Cerebellum (tissue), 4 donors: ENCODE measurements at places on chromosomes 2 and 18.
A peak's percentile ranks its signal among the peaks of the same experiment; 100 is the strongest.

DNA sequence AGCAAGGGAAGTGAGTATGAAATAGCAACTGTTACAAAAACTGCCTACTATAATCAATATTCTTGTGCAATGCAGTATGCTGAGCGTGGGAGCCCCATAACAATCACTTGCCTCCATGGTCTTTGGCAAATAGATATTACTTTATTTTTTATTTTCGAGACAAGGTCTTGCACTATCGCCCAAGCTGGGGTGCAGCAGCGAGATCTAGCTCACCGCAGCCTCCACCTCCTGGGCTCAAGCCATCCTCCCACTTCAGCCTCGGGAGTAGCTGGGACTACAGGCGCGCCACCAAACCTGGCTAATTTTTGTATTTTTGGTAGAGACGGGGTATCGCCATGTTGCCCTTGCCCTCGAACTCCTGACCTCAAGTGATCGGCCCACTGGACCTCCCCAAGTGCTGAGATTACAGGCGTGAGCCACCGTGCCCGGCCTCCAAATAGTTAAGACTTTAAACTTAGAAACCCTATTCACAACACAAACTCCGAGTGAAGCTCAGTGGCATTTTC lies 1.2 kb upstream of the CCNT2 start:
- no peak for DNase-seq

DNA sequence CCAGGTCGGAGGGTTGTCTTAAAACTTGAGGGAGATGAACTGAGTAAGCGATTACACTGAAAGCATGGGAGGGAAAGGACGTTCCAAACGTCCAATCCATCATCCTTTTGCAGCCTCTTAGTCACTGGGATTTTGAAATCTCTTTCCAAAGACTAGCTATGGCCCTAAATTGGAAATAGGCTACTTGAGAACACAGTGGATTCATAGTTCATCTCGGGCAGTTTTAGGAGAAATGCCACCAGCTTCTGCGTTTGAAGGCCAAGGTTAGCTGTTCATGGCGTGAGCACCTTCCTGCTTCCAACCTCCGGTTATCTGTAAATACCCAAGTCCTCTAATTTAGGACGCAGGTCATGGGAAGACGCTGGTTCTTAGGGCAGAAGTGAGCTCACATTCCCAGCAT lies 821 bp upstream of the EML6 start:
- DNase-seq: no peak

DNA sequence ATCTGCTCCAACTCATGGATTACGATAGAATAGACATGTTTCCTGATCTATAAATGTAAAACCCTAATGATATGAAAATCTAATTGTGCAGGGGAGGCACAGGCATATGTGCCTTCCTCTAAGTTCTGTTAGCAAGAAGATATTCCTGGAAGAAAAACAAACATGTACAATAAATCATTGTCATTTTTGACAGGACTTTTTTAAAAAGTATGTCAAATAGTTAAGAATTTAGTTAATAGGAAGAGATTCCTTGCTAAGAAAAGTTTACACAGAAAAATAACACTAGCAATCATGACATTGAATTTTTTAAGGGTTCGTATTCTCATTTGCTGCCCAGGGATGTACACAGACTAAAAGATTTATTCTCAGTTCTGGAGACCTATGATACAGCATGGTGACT lies 15.3 kb upstream of the CREB1 start:
- DNase-seq: no peak

- no peak for DNase-seq
These were observed 12.9 kb upstream of the ETAA1 start for GRCh38 chr2:67384123-67384822.

DNA sequence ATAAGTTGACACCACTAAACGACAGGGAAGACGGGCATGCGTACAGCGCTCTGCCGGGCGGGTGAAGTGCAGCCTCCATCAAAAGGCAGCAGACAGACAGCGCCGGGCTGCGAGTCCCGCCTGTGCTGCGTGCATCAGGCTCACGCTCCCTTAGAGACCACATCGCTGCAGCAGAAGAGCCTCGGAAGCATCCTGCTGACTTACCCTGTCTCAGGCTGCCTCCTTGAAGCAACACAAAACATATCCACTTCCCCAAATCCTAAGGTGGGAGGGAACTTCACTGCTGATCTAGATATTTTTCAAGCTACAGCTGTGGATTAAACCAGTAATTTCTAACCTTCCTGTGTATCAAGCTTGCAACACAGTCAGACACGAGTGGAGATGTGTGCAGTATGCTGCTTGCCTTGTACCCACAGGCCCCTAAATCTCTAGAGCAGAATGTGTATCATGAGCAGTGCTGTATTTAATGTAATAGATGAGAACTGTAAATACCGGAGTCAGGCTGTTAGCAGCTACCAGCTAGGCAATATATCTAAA lies 6.4 kb downstream of the MYT1L start:
- DNase-seq: peak; percentile 75

DNA sequence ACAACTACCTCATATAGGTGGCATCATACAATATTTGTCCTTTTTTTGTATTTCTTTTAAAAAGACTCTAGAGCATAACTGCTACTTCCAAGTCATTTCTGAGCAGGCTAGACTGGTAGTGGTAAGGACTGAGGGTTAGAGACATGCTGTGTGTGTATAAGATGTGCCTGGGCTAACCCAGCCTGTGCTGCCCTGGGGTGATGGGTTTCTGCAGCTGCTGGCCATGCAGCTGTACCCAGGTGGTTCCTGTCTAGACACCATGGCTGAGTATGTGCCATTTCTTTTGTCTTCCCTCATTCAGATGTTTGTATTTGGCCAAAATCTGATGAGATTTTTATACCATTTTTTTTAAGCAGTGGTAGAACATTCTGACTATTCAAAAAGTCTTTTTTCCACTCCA lies 40.0 kb downstream of the MERTK start:
- DNase-seq: no peak

DNA sequence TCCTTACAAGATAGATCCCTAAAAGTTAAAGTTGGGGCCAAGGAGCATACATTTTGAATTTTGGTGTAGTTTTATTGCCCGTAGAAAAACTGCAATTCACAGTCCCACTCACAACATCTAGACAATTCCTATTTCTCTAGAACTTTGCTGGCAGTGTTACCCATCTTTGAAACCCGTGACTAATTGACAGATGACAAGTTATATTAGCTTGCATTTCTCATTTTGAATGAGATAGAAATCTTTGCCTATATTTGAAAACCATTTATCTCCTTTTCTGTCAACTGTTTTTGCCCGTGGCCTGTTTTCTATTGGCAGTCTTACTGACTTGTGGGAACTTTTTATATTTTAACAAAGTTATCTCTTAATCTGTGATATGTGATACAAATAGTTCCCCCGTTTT lies 50.0 kb downstream of the OXER1 start:
- DNase-seq: no peak

GRCh38 chr2:236216711-236217110 lies 47.5 kb downstream of the ASB18 start:
- DNase-seq: no peak

- DNase-seq: no peak
These were observed 77.5 kb upstream of the HK2 start for GRCh38 chr2:74756356-74756890.

DNA sequence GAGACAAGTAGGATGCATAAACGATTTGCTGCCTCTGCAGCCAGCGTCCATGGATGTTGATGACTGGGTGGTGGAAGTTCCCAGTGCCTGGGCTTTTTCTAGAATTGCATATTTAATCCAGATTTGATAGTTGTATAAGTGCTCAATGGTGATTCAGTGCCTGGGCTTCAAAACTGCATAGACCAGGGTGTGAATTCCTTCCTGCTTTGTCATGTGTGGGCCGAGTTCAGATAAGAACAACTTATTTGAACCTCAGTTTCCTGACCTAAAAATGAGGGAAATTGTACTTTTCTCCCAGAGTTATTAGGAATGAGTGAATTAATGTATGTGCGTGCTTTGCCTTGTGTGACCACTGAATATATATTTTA lies 154.6 kb downstream of the WDSUB1 start:
- no peak for DNase-seq

DNA sequence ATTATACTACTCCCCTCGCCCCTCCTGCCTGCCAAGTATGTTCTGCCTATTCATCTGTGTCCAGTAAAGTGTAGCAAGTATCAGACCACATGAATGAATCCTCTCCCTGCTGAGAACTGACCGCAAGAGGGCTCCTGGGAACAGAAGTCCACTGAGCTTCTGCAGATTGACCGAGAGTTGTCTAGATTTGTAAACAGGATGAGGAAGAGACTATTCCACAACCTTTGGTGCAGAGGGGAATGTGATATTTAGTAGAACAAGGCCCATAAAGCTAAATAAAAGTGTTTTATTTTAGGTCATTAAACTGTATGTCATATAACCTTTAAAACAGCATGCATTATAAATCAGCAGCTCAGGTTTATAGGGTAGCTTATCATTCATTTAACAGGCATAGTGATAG lies 377.0 kb downstream of the DCC start:
- peak; percentile 37 for DNase-seq

DNA sequence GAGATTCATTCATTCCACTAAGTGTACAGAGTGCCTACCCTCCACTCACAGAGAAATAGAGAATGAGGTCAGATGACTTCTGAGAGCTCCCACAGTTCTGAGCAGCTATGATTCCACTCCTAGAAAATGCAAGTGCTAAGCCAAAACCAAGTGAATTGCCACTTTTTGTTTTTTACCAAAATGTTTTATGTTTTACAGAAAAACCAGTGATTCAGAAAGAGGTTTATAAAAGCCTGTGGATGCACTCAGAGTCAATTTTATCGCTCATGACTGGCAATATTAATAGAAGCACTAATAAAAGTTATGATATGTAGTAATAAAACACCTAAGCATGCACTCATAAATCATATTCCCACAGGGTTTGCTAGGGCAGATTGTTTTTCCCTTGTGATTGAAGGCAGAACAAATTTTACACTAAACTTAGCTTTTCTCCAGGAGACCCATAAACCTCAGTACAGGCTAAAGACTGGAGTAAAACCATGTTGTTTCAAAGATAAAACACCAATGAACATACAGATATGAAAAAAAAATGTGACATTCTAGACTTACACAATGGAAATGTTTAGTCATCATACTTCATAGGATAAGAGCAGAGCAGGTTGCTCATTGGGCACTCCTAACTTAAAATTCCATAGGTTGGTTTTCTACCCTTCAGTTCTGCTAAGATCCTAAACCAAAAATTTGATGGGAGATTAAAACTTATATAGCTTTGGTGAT lies 67.5 kb downstream of the PDK1 start:
- DNase-seq: no peak

DNA sequence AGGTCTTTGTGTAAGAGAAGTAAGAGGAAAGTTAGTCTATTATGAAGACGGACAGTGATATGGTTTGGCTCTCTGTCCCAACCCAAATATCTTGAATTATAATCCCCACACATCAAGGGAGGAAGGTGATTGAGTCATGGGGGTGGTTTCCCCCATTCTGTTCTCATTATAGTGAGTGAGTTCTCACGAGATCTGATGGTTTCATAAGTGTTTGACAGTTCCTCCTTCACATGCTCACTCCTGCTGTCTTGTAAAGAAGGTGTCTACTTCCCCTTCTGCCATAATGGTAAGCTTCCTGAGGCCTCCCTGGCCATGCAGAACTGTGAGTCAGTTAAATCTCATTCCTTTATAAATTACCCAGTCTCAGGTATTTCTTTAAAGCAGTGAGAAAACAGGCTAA lies 67.6 kb downstream of the NEURL3 start:
- no peak for DNase-seq

GRCh38 chr2:71700658-71701397 lies 247.5 kb downstream of the DYSF start:
- peak; percentile 56 for DNase-seq

DNA sequence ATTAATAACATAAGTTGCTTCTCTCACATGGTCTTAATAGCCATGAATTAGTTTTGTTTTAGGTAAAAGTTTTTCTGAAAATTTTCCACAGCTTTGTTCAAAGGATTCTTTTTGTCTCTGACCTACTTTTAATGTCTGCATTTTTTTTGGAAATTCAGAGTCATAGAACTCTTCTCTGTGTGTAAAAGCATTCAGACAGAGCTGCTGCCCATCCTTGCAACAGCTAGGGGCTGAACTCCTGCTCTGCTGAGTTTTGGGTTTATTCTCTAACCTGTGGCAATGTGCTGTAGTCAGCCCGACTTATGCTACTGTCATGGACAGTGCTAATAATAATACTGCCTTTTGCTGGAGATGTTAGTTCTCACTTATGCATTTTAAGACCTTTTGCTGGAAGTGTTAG lies 44.1 kb downstream of the RALBP1 start:
- no peak for DNase-seq

GRCh38 chr2:86492048-86492453 lies 50.9 kb downstream of the KDM3A start:
- no peak for DNase-seq

- DNase-seq: no peak
These were observed 95.1 kb downstream of the STRN start for GRCh38 chr2:36871068-36871707.

GRCh38 chr2:55084641-55085040 lies 34.4 kb upstream of the RTN4 start:
- no peak for DNase-seq

- no peak for DNase-seq
These were observed 30.9 kb upstream of the EFEMP1 start for GRCh38 chr2:55954306-55955035.

DNA sequence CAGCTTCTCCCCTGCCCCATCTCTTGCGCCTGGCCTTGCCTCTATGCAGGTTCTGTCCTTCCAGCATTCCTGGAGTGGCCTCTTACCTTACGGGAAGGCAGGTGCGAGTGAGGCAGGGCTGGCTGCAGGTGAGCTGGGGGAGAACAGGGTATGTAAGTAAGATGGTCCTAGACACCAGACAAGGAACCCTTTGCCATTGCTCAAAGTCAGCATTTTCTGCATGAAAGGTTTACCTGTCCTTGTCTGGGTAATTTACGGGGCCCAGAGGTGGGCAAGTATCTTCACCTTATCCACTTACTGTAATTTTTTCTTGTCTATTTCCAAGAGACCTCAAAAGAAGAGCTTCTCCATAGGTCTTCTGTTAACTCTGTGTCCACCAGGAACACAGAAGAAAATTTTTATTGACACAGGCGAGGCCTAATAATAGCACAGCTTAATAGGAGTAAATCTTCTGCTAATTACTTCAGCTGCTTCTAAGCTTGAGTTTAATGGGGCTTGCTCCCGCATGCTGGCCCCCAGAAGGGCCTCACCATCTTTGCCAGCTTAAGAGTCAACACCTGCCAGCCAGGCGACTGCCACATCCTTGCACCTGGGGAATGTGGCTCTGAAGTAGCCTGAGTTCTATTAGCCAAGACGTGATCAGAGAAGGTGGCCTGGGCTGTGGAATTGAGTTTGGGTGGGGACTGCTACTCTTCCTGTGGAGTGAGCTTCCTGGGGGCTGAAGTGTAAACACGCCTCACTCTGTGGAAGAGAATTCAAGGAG lies 27.1 kb downstream of the PCARE start:
- DNase-seq: no peak

DNA sequence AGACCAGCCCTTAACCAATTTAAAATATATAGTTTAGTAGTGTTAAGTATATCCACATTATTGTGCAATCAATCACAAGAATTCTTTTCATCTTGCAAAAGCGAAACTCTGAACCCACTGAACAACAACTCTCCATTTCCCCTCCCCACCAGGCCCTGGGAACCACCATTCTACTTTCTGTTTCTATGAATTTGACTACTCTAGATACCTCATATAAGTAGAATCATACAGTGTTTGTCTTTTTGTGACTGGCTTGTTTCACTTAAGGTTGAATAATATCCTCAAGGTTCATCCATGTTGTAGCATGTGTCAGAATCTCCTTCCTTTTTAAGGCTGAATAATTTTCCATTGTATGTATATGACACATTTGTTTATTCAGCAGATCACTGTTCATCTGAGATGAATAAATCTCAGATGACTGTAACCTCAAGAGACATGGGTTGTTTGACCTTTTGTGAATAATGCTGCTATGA lies 8.1 kb upstream of the SOS1 start:
- no peak for DNase-seq
